Breast epithelium (tissue), 4 donors: ENCODE measurements at places on chromosomes 1 and 21.

DNA sequence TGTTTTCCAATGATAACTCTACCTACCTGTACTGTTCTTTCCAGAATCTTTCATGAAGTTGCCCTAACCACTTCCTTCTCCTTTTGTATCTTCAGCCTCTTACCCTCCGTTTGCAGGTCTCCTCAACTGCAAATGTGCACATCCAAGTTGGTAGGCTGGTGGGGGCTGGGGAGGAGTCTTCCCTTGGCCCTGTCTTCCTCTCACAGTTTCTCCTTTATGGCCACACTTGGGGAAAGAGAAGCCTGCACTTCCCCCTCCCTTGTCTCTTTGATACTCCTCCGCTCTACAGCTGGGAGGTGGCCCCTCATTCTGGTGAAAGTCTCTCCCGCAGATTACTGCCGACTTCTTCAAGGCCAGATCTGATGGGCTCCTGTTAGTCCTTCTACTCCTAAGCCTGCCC, 26.9 kb upstream of the GPR88 start:
- no peaks in the 10 kb centered on the region for H3K36me3 ChIP-seq
- no peaks in the 10 kb centered on the region for H3K4me1 ChIP-seq
- no peak overlapping the region for H3K27ac ChIP-seq
- H3K4me3 ChIP-seq = no peak overlapping the region
- DNase-seq = no peak

DNA sequence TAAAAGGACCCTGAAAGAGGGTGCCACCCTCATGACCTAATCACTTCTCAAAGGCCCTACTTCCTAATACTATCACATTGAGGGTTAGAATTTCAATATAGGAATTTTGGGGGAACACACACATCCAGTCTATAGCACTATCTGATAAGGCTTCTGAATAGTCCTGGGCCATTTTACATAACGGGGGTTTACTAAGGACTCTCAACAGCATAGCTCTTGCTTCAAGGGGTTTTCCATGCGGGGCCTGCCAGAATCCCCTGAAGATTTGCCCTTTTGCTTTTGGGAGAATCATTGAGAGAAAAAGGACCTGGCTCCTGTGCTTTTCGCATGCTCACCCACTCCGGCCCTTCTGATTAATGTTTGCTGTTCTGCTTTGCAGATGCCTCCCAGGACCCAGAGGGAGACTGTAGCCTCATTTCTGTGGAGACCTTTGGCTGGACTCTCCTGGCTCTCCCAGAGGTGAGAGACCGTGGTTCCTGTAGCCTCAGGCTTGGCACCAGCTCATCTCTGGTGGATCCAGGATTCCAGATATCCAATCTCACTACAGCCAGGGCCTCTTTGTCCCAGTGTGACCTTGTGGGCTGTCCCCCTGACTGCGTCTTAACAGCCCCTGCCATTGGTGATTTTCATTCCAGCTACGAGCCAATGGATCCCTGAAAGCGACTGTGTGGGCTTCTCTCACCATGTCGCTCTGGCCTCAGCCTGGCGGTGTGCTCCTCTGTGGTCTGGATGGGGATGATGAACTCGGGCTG, 72.6 kb downstream of the DDR2 start:
- no peaks in the 10 kb centered on the region for H3K4me1 ChIP-seq
- H3K4me3 ChIP-seq = no peak overlapping the region
- no peaks in the 10 kb centered on the region for H3K27me3 ChIP-seq

GRCh38 chr1:108961198-108961597, 2.1 kb downstream of the CLCC1 start:
- H3K36me3 ChIP-seq = no peaks in the 10 kb centered on the region
- no peaks in the 10 kb centered on the region for H3K4me1 ChIP-seq
- H3K27me3 ChIP-seq = no peaks in the 10 kb centered on the region
- H3K4me3 ChIP-seq = no peak overlapping the region
- no peak for DNase-seq

- DNase-seq = no peak
- peak overlapping the region; percentile 31 for H3K27ac ChIP-seq
- no peaks in the 10 kb centered on the region for H3K27me3 ChIP-seq
- H3K4me1 ChIP-seq = peaks cover 5% of the 10 kb centered on the region
These were observed 59.7 kb downstream of the UBE2T start for GRCh38 chr1:202282025-202282371.

DNA sequence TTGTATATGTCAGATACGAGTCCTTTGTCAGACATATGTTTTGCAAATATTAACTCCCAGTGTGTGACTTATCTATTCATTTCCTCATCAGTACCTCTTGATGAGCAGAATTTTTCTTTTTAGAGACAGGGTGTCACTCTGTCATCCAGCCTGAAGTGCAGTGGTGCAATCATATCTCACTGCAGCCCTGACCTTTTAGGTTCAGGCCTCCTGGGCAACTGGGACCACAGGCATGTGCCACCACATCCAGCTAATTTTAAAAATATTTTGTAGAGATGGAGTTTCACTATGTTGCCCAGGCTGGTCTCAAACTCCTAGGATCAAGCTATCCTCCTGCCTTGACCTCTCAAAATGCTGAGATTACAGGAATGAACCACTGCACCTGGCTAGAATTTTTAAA, 93.0 kb downstream of the HLCS start:
- DNase-seq = no peak
- H3K4me1 ChIP-seq = no peaks in the 10 kb centered on the region
- H3K36me3 ChIP-seq = no peaks in the 10 kb centered on the region
- H3K4me3 ChIP-seq = no peak overlapping the region
- no peaks in the 10 kb centered on the region for H3K27me3 ChIP-seq

DNA sequence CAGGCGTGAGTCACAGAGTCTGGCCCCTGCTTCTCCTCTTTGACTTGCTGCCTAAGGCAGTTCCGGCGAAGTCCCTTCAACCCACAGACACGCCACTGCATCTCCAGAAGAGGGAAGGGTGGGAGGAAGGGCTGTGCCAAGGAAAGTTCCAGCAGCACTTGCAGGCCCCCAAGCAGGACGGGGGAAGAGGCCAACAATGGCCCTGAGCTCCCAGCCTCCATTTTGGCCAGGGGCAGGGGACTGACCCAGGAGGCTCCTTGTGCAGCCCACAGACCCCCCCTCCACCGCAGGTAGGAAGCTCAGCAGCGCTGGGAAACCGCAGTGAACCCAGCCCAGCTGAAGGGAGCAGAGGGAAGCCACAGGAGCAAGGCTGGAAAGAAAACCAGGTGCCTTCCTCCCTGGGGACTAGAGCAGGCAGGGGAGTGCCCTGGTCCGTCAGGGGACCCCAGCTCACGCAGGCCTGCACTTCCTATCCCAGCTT, 35.4 kb downstream of the ACOT7 start:
- H3K4me3 ChIP-seq = no peak overlapping the region
- H3K4me1 ChIP-seq = peaks cover 14% of the 10 kb centered on the region
- H3K36me3 ChIP-seq = no peaks in the 10 kb centered on the region

DNA sequence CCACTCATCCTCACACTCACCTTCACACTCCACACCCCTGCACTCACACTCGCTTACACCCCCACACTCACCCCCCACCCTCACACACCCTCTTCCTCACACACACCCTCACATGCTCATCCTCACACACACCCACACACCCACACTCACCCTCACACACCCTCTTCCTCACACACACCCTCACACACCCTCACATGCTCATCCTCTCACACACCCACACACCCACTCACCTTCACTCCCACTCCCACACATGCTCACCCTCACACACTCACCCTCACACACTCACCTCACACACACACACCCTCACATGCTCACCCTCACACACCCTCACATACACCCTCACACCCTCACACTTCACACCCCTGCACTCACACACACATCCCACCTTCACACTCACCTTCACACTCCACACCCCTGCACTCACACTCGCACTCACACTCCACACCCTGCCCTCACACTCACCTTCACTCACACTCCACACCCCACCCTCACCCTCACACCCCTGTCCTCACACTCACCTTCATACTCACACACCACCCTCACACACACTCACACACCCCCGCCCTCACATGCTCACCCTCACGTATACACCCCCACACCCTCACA, 42.6 kb upstream of the EDN2 start:
- no peak overlapping the region for H3K27ac ChIP-seq
- no peak overlapping the region for H3K4me3 ChIP-seq
- no peak for DNase-seq
- H3K4me1 ChIP-seq = no peaks in the 10 kb centered on the region
- peaks cover 4% of the 10 kb centered on the region for H3K36me3 ChIP-seq

DNA sequence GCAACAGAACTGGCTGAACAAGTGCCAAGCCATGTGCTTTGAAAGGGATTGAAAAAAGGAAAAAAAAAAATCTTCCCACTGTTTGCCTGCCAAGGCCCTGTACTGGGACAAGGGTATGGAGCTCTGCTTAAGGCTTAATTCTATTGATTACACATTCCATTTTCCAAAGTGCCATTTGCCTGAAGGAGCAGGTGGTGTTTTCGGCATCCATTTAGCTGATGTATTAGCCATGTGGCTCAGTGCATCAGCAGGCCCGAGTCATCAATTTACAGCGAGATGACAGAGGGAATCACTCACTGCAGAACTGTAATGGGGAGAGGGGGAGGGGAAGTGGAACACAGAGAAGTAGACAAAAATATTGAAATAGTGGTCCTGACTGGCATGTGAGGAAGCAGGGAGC, 144.2 kb upstream of the BEND5 start:
- H3K4me1 ChIP-seq = no peaks in the 10 kb centered on the region
- no peak overlapping the region for H3K4me3 ChIP-seq
- H3K27ac ChIP-seq = no peak overlapping the region
- DNase-seq = no peak

DNA sequence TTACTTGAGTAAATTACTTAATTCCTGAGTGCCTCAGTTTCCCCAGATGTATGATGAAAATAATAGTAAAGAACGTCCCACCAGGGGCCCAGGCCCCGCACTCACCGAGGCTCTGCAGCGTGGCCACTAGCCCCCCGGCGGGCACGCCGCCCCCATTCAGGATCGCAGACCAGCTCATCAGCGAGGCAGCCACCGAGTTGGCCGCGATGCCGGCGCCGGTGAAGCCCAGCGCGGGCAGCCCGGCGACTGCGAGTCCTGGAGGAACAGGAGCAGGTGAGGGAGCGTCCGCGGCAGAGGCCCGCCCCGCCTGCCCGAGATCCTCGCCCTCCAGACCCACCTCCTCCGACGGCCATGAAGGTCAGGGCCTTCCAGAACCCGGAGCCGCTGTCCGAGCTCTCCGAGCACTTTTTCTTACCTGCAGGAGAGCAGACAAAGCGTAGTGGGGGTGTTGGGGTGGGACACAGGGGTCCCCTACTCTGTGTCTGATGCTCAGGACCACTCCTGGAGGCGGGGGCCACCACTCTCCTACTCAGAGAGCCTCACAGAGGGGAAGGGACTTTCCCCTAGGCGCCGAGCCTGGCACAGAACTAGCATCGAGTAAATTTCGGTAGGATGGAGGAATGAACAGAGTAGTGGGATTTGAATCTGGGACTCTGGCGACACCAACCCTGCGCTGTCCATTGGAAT, 3.7 kb downstream of the IFI6 start:
- no peak overlapping the region for H3K4me3 ChIP-seq
- no peaks in the 10 kb centered on the region for H3K27me3 ChIP-seq
- no peaks in the 10 kb centered on the region for H3K4me1 ChIP-seq
- no peak for DNase-seq
- H3K27ac ChIP-seq = no peak overlapping the region

DNA sequence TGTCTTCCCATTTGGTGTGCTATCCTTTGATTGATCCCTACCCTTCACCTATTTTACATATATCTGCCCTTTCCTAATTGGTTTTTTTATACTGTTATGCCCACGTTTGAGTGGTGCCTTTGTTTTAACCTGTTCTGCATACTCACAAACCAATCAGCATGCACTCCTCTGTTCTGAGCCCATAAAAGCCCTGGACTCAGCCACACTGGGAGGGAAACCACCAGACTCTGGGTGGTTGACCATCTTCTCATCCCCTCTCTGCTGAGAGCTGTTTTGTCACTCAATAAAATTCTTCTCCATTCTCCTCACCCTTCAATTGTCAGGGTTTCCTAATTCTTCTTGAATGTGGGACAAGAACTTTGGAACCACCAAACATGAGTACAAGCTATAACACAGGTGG, 989.8 kb downstream of the ADGRL2 start:
- H3K4me1 ChIP-seq = no peaks in the 10 kb centered on the region
- DNase-seq = no peak
- H3K36me3 ChIP-seq = no peaks in the 10 kb centered on the region
- H3K4me3 ChIP-seq = no peak overlapping the region
- no peaks in the 10 kb centered on the region for H3K27me3 ChIP-seq

- H3K27me3 ChIP-seq = no peaks in the 10 kb centered on the region
- no peaks in the 10 kb centered on the region for H3K4me1 ChIP-seq
- H3K36me3 ChIP-seq = no peaks in the 10 kb centered on the region
- DNase-seq = no peak
These were observed 270.5 kb downstream of the BRINP2 start for GRCh38 chr1:177441281-177441680.

DNA sequence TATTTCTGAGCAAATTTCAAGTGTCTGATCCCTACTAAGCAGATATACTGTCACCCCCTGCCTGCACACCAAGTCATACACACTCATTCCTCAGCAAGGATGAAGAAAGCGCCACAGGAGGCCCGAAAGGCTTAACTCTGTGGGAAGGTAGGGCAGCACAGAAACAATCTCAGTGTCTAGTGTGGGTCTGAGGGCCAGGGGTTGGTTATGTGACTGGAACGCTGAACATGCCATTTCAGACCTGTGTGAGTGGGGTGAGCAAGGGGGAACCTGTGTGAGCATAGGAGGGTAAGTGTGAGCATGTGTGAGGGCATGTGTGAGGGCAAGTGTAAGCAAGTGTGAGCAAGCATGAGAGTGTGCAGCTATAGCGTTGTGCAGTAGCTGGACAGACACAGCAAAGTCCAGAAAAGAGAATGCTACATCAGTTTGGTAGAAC, 6.2 kb downstream of the ITPKB start:
- no peak for DNase-seq
- no peaks in the 10 kb centered on the region for H3K27me3 ChIP-seq
- H3K36me3 ChIP-seq = no peaks in the 10 kb centered on the region
- peaks cover 6% of the 10 kb centered on the region for H3K4me1 ChIP-seq
- H3K4me3 ChIP-seq = no peak overlapping the region
- no peak overlapping the region for H3K27ac ChIP-seq

GRCh38 chr21:41068967-41069642, 98.9 kb upstream of the BACE2 start:
- no peak overlapping the region for H3K4me3 ChIP-seq
- peak; percentile 73 for DNase-seq
- H3K4me1 ChIP-seq = no peaks in the 10 kb centered on the region
- H3K36me3 ChIP-seq = no peaks in the 10 kb centered on the region
- peaks cover 20% of the 10 kb centered on the region for H3K27me3 ChIP-seq
- H3K27ac ChIP-seq = no peak overlapping the region
